ENCODE measurements at places on chromosomes 5 and 9.
A peak's percentile ranks its signal among the peaks of the same experiment; 100 is the strongest.

GRCh38 chr5:54882841-54883240, 102.6 kb downstream of the ESM1 start:
- no peak for DNase-seq

DNA sequence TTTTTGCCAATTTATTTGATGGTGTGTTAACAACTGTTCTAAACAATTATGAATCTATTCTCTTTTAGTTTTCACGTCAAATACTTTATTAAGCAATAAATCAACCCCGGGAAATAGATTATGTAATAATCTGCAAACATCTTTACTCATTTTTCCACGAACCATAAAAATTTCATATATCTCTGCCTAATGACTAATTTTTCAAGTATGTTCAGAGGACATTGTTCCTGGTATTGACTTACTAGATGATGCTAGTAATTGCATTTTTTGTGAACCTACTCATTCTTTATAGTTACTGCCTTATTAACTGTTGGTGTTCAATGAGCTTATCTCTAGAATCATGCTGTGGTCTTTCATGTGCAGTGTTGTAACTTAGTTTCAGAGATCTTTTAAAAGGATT, 41.0 kb upstream of the FBN2 start:
- no peak for DNase-seq

GRCh38 chr5:86894056-86894455, 276.3 kb downstream of the COX7C start:
- DNase-seq = no peak

DNA sequence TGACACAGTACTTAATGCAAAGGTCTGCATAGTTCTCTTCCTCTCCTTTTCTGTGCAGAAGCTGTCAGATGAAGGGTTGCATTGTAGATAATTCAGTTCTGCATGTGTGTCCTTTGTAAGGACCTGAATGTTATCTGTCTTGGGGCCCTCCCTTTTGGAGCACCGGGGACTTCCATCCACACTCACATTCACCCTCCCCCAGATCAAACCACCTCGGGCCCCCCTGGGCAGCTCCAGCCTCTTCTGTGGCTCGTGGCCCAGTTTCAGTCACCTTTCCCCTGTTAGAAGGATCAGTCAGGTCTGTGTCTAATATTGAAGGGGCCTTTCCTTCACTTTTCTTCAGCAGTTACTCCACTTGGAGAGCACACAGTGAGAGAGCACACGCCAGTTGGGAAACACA, 11.0 kb downstream of the DMRT1 start:
- DNase-seq = no peak

DNA sequence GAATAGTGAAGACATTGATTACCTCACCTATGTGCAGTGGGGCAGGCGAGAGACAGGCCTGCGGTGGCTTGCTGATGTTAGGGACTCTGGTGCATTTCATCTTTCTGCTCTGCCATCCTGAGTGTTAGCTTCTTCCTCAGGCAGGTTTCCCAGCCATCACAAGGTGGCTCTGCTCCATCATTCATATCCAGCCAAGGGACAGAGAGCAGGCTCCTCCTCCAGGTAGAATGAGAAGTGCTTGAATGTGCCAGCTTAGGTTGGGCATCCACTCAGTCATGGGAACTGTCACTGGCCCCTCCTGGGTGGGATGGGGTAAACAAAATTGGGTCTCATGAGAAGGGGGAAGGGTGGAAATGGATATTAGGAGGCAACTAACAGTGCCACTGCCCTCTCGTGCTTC, 24.8 kb downstream of the GPR107 start:
- no peak for DNase-seq

DNA sequence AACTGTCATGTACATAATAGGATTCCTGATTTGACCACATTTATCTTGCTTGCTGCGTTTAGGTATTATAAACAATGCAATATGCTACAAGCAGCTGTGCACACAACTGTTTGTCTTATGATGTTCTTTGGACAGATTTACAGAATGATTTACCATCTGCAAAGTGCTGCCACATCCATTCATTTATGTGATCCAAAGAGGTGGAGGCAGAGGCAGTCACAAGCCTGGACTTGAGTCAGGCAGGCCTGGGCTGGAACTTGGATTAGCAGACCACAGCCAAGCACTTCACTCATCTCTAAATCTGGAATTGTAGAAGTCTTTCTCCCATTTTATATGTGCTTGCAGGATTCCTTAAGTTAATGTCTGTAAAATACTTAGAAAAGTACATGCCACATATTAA, 149.0 kb downstream of the INSYN2B start:
- DNase-seq = peak; percentile 2

DNA sequence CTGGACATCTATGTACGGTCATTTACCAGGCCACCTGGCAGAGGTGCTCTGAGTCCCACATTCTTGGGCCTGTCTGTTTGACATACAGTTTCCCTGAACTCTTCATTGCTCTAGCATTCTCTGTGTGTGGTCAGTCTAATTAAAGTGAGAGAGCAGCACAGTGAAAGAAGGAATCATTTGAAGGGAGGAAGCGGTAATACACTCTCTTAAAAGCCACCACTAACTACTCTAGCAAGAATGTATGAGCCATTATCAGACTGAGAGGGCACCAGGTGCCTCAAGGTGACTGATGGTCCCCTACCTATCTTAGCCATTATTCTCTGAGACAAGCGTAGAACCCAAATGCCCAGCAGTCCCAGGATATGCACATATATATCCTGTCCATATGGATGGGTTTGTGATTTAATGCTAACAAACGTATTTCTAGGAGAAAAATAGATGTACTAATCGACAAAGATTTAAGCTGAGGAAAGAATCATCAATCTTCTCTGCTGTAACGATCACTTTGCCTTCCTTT, 527.2 kb downstream of the PRELID2 start:
- no peak for DNase-seq

- no peak for DNase-seq
Measured at GRCh38 chr9:17832812-17833211, 253.9 kb downstream of the SH3GL2 start.

- DNase-seq = no peak
Measured at GRCh38 chr5:116696366-116696765, 121.7 kb upstream of the SEMA6A start.

GRCh38 chr5:96614110-96614691, 48.0 kb upstream of the CAST start:
- DNase-seq = peak; percentile 31

- no peak for DNase-seq
Measured at GRCh38 chr9:89865981-89866380, 261.2 kb downstream of the GADD45G start.

GRCh38 chr5:72353046-72353445, 32.9 kb downstream of the PTCD2 start:
- no peak for DNase-seq

GRCh38 chr9:93697352-93698139, 121.2 kb downstream of the PHF2 start:
- peak; percentile 72 for DNase-seq

DNA sequence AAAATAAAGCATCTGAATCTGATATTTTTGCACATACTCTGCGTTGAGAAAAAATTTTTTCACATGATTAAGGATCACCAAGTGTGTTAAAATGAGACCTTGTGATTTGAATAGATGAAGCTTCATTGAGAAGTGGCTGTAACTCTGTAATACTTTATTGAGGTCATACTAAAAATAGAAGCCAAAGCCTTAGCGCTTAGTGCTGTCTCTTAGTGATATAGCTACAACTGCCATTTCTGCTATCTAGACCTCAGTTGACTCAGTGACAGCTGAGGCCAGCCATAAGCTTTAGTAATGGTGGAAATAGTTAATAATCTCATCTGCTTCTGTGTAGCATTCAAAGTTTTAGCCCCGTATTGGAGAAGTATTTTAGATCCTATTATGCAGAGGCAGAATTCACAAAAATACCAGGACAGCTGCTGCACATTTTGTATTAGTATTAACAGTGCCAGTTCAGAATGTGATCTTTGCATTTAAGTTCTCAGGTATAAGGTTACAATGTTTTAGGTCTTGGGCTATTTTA, 107.4 kb upstream of the SGCD start:
- no peak for DNase-seq

DNA sequence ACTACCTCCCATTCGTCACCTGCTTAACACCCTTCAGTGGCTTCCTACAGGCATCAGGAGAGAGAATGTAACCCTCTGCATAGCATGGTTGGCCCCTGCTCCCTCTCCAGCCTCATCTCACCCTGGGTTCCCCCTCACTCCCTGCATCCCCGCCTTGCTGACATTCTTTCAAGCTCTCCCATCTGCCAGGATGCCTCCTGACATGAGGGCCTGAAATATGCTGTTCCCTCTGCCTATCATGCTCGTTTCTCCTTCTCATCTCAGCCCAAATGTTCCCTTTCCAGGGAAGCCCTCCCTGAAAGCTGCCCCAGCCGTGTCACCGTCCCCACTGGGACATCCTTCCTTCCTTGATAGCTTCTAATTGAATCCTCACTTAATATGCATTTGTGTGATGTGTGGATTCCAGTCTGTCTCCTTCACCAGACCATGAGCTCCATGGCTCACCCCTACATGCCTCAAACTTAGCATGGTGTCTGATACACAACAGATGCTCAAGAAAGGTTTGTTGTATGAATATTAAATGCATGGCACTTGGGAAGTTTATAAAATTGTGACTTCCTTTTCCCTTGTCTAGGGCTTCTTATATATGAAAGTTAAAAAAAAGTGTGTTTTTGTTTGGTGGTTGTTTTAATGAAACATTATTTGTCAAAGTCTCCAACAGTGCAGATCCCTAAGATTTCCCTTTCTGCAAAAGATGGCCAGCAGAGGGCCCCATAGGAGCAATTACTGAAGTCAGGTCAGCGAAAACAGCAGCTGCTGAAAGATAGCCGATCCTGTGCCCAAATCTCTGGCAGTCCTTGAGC, 7.3 kb upstream of the C5orf58 start:
- peak; percentile 3 for DNase-seq

- DNase-seq = no peak
Measured at GRCh38 chr9:136629879-136630661, 32.6 kb upstream of the EGFL7 start.

DNA sequence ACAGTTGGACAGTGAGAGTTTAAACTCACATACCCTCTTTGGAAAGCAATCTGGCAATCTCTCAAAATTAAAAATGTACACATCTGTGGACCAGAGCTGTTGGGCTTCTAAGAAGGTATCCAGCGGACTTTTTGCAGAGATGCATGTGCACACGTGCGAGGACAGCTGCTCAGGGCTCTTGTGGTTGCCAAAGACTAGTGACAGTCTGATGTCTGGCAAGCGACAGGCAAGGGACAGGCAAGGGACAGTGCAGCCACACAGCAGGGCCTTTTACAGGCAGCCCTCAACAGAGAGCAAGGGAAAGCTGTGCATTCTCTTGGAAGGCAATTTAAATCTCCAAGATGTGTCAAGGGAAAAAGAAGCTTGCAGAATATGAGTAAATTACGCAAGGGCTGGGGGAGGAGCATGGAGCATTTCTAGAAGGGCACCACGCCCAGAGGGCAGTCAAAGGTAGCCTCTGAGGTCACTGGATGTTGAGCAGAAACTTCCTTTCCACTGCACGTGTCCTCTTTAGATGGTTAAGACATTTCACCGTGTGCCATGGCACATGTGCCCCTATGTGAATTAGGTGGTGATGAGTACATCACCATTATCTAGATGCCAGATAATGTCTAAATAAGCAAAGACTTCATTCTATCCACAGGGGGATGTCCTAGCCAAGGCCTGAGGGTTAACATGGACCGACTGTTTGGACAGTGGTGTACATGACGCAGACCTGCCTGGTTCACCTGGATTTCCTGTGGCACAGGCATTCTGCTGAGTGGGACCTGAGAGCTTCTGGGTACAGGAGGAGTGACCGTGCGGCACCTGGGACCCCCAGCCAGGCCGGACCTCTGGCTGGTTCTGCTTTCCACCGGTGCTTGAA, 9.1 kb downstream of the GFPT2 start:
- DNase-seq = no peak

DNA sequence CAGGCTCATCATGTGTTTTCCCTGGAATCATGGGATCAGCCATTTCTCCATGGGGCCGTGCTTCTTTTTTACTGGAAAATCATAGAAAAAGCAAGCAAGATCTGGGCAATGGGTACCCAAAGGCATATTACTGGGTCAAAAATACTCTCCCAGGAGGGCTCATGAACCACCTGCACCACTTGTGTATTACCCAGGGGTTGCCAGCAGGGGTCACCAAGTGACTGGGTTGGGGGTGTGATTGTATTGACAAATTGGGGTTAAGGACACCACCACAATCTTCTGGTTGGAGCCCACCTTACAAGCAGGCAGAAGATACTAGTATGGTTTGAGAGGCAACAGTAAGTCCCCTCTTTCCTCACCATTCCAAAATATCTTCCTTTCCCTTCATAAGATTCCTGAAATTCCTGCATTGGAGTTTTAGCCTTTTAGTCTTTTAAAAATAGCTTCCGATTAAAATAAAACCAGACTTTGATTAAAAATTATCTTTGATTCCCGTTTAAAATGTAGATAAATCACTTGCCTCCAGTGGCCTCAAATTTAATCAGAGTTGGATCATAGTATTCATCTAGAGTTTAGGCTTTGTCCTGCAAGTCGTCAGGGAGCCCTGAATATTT, 603.3 kb downstream of the KIF4B start:
- DNase-seq = no peak

GRCh38 chr5:115815693-115816225, 700 bp downstream of the CDO1 start:
- DNase-seq = no peak

- DNase-seq = no peak
Measured at GRCh38 chr5:893711-894110, 1.0 kb downstream of the TRIP13 start.

GRCh38 chr5:160635663-160636062, 214.0 kb downstream of the PTTG1 start:
- no peak for DNase-seq

DNA sequence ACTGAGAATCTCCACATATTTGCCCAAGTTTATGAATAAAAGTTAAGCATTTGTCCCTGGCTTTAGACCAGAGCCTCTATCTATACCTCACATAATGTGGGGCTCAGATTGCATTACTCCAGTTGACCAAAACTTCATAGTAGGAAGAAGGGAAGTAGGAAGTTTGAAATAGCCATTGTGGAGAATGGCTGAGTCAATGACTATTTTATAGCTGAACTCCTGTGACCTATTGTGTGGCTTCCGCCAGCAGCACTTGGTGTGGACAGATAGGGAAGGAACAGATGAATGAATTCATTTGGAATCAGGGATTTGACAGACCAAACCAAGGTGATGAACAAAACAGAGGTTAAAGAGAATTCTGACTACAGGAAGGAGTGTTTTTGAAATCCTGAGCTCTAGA, 92.9 kb upstream of the LPAR1 start:
- no peak for DNase-seq

- no peak for DNase-seq
Measured at GRCh38 chr9:132806306-132806705, 71.8 kb downstream of the AK8 start.

GRCh38 chr9:111730937-111731567, 63.7 kb downstream of the SHOC1 start:
- DNase-seq = no peak

DNA sequence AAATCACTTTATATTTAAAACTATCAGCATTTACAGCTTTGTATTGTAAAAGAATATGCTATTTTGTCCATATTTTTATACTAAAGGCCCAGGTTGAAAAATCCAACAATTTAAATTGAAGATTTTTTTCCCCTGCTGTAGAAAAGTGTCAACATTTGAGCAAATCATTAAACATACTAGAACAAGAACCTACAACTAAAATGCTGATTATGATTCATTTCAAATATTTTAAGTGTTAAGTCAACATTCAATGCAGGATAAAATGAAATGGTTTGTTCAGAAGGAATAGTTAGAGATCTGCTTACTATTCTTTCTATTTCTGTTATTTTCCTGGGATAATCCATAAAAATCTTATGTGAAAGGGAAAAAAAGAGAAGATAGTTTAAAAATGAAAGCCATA, 866.5 kb upstream of the DMAC1 start:
- no peak for DNase-seq
